Brain pericyte (primary cell): ENCODE measurements at places on chromosomes 5 and 9.

GRCh38 chr5:142529626-142530278 lies 156.1 kb downstream of the FGF1 start:
- no peak for DNase-seq

GRCh38 chr5:147671365-147671764 lies 111.2 kb downstream of the JAKMIP2 start:
- no peak for DNase-seq

DNA sequence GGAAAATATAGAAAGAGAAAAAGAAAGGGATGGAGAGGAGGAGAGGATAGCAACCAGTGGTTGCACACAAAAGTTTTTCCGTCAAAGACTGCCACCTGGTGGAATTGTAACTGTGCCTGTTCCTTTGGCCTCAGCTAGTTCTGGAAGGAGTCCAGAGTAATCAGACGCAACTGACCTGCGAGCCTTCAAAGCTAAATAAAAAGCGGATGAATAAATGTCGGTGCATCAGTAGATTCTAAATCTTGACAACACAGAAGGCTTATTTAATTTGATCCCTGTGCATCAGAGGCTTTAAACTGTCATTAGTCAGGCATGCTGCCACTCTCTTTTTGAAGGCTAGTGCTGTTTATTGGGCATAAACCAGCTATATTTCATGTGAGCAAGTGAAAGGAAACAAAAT lies 132.9 kb upstream of the ACO1 start:
- no peak for DNase-seq

- no peak for DNase-seq
These were observed 31.4 kb upstream of the SPTLC1 start for GRCh38 chr9:92146610-92147009.

DNA sequence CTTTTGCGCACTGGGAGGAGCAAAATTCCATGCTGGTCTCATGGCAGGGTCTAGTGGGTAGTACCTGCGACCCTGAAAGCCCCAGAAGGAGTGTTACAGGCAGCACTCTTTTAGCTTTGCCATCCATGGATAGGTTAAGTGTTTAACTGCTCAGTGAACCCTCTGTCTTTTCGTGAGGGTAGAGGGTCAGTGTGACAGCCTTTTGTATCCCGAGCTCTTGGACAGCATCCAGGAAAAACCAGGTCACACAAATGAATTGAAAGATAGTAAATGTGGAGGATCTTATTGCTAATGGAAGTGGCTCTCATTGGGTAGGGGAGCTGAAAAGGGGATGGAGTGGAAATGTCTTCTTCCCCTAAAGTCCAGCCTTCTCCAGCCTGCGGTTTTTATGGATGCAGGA lies 57.8 kb upstream of the CCDC112 start:
- DNase-seq, result no peak

GRCh38 chr5:91469517-91470165 lies 86.5 kb upstream of the ARRDC3 start:
- DNase-seq, result no peak

- DNase-seq, result no peak
These were observed 184.1 kb downstream of the DIRAS2 start for GRCh38 chr9:90458485-90458884.

- DNase-seq, result no peak
These were observed 236.2 kb downstream of the IRX2 start for GRCh38 chr5:2515180-2515764.

- no peak for DNase-seq
These were observed 66.1 kb downstream of the TRPM6 start for GRCh38 chr9:74821636-74822035.

GRCh38 chr5:102762562-102763227 lies 7.6 kb downstream of the PAM start:
- DNase-seq, result no peak

GRCh38 chr9:133076691-133077090 lies 14.9 kb downstream of the CEL start:
- DNase-seq, result no peak

GRCh38 chr5:148147415-148147814 lies 20.9 kb upstream of the SPINK14 start:
- DNase-seq, result no peak

GRCh38 chr5:34652466-34652865 lies 3.7 kb upstream of the RAI14 start:
- no peak for DNase-seq

DNA sequence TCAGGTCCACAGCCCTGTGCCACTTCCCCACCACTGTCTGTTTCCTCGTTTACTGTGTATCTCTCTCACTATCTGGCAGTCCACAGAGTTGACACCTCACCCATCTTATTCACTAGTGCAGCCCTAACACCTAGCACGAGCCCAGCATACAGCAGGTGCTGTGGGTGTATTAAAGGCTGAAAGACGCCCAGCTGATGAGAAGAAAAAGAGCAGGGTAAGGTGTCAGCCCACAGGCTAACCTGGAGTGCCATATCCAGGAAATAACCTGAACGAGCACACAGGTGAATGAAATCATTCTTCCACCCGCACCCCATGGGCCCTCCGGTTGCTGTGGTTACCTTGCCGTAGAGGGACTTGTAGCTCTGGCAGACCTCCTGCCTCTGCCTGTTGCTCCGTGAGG lies 18.6 kb downstream of the ANXA6 start:
- no peak for DNase-seq

DNA sequence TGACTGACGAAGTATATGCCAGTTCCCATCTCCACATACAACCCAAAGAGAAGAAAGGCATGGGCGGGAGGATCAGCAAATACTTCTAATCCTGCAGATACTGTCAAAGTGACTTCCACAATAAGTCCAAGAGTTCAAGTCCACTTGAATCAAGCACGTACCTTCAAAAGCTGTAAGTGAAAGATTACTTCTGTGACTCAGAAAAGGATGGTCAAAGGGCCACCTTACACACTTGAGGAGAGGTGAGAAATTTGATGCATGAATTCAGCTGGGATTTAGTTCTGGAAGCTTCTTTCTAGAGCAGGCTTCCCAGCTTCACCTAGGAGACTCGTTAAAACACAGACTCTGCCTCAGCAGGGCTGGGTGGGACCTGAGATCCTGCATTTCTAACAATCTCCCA lies 357.5 kb downstream of the GLIS3 start:
- DNase-seq, result no peak

- DNase-seq, result no peak
These were observed 128.1 kb upstream of the LMX1B start for GRCh38 chr9:126485662-126486061.

GRCh38 chr9:36039121-36039520 lies 2.4 kb downstream of the RECK start:
- no peak for DNase-seq

DNA sequence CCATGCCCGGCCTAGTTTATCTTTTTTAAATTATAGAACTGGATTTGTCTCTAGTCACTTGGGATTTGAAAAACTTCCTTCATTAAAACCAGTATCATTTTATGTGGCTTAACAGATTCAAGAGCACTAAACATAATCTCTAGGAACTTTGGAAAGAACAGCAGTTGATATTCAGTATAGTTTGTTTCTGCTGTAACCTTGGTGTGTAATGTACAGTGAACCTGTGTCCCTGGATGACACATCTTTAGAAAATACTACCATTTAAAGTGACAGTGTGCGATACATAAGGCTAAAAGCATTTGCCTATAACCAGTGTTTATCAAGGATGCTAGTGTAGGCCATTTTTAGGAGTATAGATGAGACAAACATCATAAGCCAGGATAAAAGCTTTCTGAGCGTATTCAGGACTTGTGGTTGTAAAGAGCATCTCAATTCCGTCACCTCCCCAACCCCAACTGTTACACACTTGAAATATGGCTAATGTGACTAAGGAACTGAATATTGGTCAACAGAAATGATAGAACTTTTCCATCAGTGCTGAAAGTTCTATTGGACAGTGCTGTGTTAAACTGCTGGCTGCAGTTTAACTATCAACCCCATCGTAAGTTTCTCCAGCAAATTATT lies 4.4 kb downstream of the SNX18 start:
- no peak for DNase-seq

DNA sequence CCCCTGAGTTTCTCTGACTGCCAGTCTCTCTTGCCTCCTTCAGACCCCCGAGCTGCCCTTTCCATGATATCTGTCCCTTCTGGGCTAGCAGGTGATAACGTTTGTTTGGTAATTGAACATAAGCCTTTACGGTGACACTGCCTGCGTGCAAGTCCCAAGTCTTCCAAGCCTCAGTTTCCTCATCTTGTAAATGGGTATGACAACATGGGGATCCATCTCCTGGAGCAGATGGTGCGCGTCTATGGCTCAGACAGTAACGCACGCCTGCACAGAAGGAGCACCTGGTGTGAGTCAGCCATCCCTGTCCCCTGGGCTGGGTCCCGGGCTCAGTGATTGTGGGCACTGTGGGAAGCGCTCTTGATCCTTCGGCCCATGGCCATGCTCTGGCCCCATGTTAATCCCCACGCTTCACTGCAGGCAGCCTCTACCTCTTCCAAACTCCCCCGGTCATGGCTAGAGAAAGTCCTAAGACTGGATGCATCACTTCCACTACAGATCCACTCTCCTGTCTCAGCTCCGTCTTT lies 85.8 kb downstream of the DAP start:
- no peak for DNase-seq
